ENCODE measurements at places on chromosomes 3 and 15.

DNA sequence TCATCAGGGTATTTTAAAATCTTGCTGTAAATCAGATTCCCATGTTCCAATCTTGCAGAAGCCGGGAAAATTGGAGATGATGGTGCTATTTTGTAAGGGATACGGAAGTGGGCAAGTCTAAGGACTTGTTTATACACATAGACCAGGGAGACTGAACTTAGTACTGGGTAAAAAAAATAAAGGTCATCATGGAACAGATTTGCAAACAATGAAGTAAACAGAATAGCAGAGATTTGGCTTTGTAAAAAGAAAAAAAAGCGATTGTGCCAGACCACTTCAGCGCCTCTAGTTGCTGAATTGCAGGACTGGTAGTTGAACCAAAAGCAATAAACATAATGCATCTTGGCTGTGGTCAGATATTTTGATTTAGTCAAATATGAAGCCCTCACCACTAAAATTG, 229.1 kb downstream of the TP63 start:
- no peak for DNase-seq

- DNase-seq: no peak
Measured at GRCh38 chr3:34646911-34647460, 848.6 kb downstream of the PDCD6IP start.

DNA sequence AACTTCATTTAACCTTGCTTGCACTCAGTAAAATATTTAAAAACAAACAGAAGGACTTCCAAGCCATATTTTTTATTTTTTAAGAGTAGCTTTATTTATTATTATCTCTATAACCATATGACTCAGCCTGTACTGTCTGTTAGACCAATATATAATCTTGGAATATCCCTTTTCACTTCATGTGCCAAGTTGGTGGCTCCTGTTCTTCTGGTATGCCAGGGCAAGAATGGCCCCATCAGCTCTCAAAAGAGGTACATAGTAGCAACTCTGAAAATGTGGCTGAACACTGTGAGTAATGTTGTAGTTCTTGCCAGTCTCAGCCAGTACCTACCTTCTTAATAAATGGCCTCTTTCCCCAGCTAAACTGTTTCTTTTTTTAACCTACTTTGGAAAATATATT, 257.0 kb upstream of the UBE2E1 start:
- no peak for DNase-seq

- DNase-seq: no peak
Measured at GRCh38 chr3:72312339-72312738, 527.4 kb upstream of the PROK2 start.

DNA sequence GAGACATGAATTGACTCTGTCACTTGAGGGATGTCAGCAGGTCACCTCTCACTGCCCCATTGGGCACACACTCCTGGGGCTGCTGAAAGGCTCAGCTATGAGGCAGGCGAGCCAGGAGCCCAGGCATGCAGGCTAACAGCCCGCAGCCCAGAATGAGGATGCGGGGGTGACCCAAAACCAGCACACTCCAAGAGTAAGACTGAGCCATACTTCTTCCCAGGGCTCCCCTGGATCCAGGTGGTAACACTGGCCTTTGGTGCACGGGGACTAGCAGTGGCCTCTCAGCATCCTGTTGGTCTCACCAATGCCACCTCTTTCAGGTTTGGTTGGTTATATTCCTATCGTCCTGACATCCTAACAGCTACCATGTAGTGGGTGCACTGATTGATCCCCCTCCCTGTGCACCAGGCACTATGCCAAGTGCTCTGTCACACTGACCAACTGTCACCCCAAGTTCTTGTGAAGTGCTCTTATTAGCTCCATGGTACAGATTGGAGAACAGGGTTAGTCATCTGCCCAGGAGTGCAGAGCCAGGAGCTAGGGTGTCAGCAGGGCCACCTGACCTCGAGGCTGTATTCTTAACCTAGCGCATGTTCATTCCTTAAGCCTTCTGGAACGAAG, 24.8 kb upstream of the SPTBN5 start:
- no peak for DNase-seq

DNA sequence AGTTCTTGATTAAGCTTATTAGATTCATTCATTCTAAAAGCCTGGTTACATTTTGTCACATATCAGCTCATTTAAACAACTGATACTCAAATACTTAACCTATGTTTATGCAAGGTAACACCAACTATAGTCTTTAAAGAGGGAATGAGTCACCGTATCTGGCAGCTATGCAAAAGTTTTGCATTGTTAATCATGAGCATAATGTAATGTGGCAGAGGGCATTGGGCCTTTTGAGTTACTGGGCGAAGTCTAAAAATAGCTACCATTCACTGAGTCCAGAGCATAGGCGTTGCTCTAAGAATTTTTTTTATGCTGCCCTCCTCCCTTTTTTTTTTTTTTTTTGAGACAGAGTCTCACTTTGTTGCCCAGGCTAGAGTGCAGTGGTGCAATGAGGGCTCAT, 277.7 kb upstream of the ZNF717 start:
- DNase-seq: no peak

GRCh38 chr15:41235929-41236328, 4.9 kb downstream of the CHP1 start:
- DNase-seq: no peak
